CD4-positive, alpha-beta T cell treated with Interleukin-2 at 100 ng/mL for 4 hours (primary cell): ENCODE measurements at places on chromosomes 5 and 9.
A peak's percentile ranks its signal among the peaks of the same experiment; 100 is the strongest.

- no peak for DNase-seq
Measured at GRCh38 chr9:128059365-128059983, 7.6 kb downstream of the NAIF1 start.

- DNase-seq = no peak
Measured at GRCh38 chr9:38036359-38037084, 32.5 kb downstream of the SHB start.

DNA sequence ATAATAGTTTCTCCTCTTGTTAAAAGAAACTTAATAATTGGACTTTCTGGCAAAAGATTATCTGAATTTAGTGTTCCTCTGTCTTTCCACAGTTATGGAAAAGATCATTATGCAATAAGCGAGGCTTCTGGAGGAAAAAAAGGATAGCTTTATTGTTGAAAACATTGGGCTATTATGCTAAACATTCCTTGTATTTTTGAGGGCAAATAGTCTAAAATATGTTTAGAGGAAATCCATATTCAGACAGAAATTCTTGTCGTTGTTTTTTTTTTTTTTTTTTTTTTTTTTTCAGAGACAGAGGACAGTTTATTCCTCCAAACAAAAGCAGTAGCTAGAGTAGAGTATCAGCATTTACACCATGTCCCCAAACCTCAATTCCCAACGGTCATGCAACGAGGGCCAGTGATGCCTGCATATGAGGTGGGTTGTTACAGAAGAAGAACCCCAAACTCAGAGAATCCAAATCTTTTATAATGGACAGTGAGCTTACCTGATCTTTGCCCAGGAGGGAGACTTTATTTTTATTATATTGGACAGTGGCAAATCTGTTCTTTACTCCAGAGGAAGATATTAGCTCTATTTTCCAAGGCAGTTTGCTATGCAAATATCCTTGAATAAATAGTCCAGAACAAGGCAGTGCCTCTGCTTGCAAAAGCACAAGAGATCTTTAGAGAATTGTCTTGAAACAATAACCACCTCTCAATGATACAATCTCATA is 48.4 kb upstream of the CDK5RAP2 start:
- DNase-seq = no peak

- peak; percentile 45 for DNase-seq
Measured at GRCh38 chr9:136342181-136343120, 15.1 kb downstream of the GPSM1 start.

DNA sequence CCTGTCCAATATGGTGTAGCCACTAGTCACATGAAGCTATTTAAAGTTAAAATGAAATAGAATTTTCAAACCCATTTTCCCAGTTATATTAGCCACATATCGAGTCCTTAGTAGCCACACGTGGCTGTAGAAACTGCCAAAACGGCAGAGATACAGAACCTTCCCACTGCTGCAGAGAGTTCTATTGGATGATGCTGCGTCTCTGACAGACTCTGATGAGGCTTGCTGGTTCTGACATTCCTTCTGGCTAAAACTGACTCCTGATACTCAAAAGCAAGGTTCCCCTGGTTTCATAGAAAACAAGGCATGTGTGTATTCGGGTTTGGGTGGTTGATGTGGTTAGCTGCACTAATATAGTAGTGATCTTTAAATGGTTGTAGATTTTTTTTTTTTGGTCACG is 91.5 kb downstream of the TLE4 start:
- no peak for DNase-seq

- no peak for DNase-seq
Measured at GRCh38 chr5:114782177-114782576, 387.5 kb downstream of the TRIM36 start.

DNA sequence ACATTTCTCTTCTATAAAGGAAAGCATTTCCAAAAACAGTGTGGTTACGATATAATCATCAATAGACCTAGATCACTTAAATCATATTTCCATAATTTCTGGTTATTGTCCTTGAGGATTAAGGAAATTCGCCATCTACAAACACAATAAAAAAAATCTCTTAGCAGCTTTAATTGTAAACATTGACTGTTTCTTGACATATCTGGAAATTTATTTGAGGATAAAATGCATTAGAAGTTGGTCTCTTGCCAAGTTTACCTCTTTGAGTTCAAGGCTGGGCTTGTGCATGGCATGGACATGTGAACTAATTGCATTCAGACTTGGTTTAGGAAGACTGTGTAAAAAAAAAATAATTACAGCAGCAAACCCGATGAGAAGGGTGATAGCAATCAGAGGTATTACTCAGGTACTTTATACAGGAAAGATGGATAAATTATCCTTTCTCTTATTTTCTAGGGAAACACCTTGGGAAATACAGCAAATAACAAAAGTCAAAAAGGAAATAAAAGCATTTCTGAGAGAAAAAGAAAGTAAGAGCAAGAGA is 237.9 kb downstream of the SLF1 start:
- no peak for DNase-seq

GRCh38 chr9:107878462-107878861 is 388.9 kb upstream of the KLF4 start:
- no peak for DNase-seq

GRCh38 chr5:40376566-40376965 is 303.1 kb upstream of the PTGER4 start:
- DNase-seq = no peak

GRCh38 chr5:57324861-57325260 is 151.0 kb downstream of the GPBP1 start:
- no peak for DNase-seq

DNA sequence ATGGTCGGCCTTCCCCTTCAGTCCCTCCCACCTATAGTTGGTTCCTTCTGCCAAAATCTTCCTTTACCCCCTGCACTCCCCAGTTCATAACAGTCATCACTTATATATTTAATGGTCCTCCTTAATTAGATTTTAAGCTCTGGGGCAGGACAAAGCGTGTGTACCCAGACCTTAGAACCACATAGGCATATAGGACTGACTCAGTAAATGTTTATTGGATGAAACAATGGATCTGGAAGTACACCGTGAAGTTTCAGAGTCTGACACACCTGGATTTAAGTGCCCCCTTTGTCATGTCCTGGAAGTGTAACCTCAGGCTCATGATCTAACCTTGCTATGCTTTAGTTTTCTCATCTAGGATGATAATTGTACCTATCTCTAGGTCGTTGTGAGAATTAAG is 32.0 kb downstream of the STARD4 start:
- no peak for DNase-seq

DNA sequence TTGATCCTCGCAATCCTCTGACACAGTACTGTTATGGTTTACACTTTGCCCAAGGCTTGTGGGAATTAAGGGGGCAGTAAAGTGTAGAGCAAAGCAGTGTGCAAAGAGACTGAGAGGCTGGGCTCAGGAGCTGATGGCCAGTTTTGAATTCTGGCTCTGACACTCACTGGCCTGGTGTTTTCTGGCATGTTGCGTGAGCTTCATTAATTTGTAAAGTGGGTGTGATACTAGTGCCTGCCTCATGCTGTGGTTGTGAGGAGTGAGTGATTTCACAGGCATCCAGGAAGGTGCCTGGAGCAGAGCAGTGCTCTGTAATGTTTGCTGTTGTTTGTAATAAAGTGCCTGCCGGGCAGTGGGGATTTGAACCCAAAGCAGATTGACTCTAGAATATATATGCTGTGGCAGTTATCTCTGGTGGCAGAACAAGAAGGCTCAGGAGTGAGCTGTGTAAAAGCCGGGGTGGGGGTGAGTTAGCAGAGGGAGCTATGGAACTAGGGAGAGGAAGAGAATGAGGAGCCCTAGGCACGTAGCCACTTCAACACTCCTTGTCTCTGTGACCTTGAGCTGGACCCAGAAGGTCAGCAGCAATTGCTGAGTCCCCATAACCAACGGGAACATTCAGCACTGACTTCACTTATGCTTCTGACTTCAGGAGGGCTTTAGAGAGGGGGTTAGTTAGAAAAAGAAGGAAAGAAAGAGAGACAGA is 108.5 kb downstream of the DOCK2 start:
- no peak for DNase-seq
